Stimulated activated CD8-positive, alpha-beta memory T cell treated with anti-CD3 and anti-CD28 coated beads, Interleukin-7, amount 100 ng/mL, for 24 hours (primary cell): ENCODE measurements at places on chromosomes 5 and 9.

- DNase-seq, result no peak
Measured at GRCh38 chr5:6703806-6704205, 9.4 kb upstream of the TENT4A start.

- no peak for DNase-seq
Measured at GRCh38 chr5:56272765-56273164, 39.6 kb upstream of the ANKRD55 start.

DNA sequence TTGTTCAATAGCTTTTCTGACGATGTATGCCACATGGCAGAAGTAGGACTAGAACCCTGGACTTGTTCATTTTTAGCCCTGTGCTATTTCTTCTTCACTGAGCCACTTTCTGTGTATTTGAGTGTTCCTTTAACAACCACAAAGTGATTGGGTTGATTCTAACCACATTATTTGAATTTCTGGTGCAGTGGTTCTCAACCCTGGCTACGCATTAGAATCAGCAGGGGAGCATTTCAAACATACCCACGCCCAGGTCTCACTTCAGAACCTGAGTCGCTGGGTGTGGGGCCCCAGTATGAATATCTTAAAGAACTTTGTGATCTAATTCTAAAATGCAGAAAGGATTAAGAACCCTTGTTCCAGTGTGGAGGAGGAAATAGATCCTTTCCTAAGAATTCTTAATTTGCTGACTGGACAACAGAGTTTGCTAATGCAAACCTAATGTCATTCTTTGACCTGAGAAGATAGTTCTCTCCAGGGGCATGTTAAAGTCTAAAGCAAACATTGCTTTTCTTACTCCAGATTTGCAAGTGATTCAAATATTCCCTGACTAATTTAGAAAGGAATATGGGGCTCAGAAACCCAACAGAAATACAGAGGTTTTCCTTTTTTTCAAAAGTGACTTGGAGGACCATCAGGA is 75.4 kb upstream of the GDNF start:
- no peak for DNase-seq

DNA sequence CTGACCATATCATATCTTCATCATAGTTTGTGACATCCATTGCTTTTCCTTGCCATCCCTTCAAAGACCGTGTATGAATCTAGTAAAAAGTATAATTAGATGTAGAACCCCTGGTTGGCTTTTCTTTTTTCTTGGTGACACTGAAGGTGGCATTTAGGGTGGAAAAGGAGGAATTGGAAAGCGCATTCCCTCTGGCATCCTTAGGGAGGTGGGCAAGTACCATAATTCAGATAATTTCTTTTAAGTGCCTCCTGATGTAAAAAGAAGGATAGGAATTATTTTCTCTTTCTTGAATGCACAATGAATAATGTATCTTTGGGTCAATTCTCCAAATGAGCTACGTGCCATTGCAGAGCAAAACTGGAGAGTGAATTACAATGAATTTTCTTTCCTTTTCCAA is 73.2 kb upstream of the SMARCA2 start:
- no peak for DNase-seq

DNA sequence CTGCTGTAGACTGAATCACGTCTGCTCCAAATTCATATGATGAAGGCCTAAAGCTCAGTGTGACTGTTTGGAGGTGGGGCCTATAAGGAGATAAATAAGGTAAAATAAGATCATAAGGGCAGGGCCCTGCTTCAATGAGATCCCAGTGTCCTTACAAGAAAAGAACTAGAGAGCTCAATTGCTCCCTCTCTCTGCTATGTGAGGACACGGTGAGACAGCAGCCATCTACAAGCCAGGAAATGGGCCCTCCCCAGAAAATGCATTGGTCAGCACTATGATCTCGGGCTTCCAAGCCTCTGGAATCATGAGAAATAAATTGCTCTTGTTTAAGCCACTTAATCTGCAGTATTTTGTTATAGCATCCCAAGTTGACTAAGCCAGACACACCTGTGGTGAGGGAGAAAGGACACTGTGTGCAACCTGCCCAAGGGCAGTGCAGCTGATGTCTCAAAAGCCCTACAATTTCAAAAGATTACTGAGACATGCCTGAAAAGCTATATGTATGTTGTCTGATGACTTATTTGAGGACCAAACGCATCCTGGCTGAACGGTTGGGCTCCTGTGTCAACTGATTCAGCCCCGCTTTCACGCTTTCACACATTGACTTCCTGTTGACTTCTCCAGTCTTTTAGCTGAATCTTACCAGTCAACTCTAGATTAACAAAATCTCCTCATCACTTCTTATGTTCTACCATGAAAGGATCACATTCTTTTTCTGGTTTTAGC is 13.2 kb downstream of the GZMK start:
- DNase-seq, result peak; percentile 23

DNA sequence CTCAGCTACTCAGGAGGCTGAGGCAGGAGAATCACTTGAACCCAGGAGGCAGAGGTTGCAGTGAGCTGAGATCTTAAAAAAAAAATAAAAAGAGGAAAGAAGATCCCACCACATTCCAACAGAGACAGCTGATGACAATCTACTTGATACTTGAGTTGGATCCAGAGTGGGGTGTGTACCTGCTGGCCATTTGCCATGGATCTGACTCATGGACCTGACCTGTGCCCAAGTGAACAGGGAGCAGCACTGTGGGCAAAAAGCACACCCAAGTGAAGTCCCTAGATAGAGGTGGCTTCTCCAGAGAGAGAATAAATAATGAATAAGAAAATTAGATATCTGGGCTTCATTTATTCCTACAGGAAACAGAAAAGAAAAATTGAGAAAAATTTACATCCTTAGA is 81.2 kb upstream of the MIER3 start:
- no peak for DNase-seq

DNA sequence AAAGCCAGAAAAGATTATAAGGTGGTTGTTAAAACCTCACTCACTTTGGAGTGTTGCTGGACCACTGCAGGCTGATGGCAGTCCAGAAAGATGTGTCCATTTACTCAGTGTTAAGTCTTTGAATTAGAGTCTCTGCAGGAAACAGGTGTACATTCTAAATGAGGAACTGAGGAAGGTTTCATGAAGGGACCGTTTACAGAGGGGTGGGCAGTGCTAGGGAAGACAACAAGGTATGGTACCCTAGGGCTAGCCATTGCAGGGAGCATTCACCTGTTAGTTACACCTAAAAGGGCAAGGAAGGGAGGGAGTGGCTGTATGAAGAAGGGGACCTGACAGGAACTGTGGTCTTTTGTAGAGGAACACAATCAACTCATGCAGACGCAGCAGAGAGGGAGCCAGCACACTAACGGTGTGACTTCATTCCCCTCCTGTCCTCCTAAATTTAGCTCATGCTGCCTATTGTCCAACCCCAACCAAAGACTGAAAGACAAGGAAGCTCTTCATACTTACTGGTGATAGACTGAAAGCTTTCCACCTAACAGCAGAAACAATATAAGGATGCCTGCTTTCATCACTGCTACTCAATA is 32.2 kb upstream of the PAX5 start:
- no peak for DNase-seq

DNA sequence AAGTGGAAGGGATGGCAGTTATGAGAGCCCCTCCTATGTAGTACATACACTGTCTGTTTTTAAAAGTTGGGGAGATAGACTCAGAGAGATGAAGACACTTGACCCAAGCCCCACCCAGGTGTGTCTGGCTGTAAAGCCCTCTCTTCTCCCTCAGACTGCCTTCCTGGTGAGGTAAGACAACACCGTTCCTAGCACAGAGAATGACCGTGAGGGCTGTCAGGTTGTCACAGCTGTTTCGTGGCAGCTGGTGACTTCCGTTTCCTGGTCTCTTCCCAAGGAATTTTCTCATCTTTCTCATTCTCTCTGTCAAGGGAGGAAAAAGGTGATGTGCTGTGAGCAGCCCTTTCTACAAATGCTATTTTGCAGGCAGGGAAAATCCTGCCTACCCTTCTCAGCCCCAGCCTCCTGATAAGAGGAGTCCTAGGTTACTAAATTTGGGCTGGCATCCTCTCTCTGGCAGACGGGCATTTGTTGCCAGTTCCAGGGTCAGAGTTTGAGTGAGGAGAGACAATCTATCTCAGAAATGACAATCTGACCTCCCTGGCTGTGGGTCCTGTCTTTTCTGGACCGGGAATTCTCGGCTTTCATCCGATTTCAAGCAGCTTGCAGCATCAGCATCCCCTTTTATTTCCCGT is 263.5 kb upstream of the PANK3 start:
- no peak for DNase-seq
